ENCODE measurements at places on chromosomes 13 and 19.

DNA sequence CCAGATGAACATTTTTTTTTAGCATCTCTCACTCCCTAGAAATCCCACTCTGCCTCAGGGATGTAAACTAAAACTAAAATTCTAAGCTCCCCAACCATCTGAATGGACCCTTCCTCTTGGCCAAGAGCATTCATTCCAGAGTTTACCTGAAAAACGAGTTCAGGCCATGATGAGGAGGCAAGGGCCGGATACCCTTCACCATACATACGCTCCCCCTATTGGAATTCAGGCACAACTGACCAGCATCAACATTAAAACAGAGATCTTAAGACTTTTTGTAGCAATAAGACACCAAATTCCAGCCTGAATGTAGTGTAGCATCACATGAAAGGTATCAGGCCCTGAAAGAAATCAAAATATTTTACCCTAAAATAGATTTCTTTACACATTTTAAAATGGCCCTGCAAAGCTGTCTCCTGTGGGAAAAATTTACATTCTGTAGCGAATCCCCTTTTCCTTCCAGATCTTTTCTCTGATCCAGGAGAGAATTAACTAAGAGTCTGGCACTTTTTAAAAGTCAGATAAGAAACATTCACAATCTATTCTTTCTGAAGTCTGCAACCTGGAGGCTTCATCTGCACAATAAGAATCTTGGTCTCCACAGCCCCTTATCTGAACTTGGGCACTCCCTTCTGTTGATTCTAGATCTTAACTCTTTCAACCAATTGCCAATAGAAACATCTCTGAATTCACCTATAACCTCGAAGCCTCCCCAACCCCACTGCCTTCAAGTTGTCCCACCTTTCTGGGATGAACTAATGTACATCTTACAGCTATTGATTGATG, 888.5 kb downstream of the UQCRFS1 start:
- DNase-seq: no peak

DNA sequence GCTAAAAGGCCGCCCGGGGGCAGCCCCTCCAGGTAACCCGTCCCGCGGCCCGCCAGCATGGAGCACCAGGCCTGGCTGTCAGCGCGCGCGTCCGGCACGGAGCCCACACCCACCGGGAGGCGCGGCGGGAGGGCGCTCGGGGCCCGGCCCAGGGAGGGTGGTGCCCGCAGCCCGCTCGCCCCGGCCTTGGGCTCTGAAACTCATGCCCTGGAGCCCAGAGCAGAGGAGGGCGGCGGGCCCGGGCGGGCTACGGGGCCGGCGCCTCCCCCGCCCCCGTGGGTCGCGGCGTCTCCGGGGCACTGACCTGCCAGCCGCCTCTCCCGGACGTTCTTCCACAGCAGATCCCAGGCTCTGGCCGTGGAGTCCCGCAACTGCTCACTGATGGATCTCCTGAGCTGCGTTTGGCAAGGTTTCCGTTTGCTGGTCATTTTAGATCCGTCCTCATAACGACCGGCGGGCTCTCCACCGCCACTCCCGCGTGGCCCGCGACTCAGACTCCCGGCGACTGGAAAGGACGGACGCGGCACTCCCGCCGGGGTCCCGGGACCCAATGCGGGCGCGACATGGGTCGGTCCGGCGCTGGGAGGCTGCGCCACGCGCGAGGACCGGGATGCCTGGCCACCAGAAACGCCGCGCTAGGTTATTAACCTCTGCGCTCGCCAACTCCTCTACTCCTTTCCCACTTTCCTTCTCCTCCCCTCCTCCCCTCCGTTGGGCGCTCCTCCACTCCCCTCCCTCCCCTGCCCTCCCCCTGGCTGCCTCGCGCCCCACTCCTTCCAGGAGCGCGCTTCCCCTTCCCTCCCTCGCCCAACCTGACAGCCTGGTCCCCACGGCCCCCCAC, 64.7 kb upstream of the STARD13 start:
- no peak for DNase-seq

DNA sequence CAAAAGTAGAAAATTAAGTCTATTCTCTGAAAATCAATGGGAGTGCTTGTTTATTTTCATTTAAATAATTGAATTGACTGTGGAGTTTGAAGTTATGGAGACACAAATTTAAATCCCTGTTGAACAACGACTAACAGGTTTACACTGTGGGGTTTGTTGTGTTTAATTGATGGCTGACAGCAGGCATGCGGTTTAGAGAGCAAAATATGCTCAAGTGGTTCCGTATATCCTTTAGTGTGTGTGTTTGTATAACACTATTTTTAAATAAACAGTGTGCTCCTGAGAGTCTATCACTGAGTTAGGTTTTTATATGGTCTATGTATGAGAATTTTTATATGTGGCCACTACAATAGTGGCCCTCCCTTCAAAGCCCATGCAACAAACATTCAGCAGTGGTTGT, 332.0 kb downstream of the GPC6 start:
- DNase-seq: no peak

DNA sequence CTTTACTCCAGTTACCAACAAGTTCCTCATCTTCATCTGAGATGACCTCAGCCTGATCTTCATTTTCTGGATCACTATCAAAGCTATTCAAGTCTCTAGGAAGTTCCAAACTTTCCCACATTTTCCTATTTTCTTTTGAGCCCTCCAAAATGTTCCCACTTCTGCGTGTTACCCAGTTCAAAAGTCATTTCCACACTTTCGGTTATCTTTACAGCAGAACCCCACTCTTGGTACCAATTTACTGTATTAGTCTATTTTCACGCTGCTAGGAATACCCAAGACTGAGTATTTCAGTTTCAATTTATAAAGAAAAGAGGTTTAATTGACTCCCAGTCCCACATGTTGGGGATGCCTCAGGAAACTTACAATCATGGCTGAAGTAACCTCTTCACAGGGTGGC, 274.3 kb downstream of the FGF9 start:
- DNase-seq: no peak

DNA sequence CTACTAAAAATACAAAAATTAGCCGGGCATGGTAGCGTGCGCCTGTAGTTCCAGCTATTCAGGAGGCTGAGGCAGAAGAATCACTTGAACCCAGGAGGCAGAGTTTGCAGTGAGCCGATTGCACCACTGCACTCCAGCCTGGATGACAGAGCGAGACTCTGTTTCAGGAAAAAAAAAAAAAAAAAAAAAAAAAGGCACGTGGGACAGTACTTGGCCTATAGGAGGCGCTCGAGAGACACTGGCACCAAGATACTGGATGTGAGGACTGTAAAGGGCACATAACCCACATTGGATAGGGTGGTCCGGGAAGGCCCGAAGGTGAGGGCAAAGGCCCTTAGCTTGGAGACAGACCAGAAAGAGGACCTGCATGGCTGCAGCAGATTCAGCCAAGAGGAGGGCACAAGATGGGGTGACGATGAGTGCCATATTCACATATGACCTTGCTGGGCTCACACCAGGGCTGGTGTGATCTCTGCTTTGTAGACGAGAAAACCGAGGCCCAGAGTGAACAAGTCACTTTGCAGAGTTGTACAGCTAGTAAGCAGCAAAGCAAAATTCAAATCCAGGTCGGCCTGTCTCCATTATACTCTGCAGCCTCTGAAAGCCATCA, 89.4 kb downstream of the DPF1 start:
- no peak for DNase-seq

GRCh38 chr13:74920361-74920760, 561.6 kb downstream of the TBC1D4 start:
- DNase-seq: no peak

- no peak for DNase-seq
Measured at GRCh38 chr13:96214824-96215445, 125.0 kb downstream of the HS6ST3 start.

GRCh38 chr13:42735010-42735409, 46.4 kb upstream of the FAM216B start:
- DNase-seq: no peak

Data from stimulated activated CD8-positive, alpha-beta memory T cell treated with anti-CD3 and anti-CD28 coated beads, Interleukin-7, amount 100 ng/mL, for 1 hour (primary cell).